Cerebellar cortex (tissue), 1 donor: ENCODE measurements at places on chromosomes 2 and 18.

GRCh38 chr2:73063909-73064875 lies 7.3 kb downstream of the SFXN5 start:
- DNase-seq: no peak

DNA sequence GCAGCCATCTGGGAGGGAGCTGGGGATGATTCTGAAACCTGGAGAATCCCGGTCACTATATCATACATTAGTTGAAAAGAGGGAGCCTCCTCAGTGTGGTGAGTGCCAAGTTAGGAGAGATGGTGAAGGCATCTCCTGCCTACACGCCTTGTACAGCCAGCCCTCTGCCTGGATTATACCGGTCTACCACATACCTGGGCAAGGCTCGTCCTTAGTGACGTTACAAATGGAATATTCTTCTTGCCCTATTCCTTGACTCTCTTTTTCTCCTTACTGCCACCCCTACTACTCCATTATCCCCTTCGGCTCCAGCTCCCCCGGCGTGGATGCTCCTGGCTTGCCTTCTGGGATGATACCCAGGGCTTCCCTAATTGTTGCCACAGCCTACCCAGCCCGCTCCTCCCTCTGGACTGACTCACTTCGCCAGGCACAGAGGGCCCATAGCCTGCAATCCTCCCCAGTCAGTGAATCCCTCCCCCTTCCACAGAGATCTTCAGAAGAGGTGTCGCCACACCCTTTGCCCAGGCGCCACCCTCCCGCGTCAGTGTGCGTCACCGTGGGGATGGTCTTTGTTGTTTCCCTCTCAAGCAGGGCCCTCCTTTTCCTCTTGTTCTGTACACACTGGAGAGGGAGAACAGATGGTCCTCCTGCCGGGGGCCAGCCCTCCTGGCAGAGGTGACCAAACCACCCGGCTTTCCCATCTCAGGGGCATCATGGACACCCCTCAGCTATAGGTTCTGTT lies 115.2 kb upstream of the EPAS1 start:
- DNase-seq: no peak

DNA sequence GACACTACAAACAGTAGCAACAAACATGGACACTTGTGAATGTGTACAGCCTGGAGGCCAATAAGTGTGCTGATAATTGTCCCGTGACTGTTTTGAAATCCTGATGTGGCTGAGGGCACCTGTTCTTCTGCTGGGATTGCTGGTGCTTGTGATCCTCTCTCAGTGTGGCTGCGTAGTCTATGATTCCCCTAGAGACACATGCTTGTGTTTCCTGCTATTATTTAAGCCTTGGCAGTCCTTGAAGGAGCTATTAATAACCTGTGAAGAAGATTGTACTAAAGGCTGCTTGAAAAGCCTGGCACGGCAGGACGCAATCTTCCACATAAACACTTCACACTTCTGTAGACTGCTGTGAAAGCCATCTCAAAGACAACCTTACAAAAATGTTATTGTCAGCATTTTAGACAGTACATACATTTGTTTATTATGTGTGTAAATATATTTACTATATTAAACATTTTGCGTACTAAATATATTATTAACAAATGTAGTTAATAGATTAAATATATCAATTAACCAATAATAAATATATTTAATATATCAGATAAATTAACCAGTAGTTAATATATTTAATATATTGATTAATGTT lies 71.4 kb downstream of the GALR1 start:
- no peak for DNase-seq

- DNase-seq: no peak
Measured at GRCh38 chr2:10617241-10617640, 72.5 kb downstream of the NOL10 start.

GRCh38 chr18:50610349-50610748 lies 50.5 kb downstream of the MAPK4 start:
- no peak for DNase-seq

DNA sequence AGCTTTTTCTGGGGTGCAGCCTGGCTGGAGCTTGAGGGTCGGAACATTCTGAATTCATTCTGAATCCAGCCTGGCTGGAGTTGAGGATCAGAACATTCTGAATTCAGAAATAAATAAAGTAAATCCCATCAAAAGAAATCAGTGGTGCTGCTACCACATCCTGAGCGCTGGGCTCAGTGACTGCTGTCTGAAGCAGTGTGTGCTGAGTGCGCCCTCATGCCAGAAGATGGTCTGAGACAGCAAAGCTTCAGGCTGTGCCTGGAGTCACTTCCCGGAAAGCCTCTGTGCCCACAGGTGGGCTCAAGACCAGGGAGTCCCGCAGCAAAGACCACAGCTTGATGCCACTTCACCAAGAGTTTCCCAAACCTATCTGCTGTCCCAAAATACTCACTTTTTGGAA lies 187.9 kb downstream of the VAPA start:
- no peak for DNase-seq

DNA sequence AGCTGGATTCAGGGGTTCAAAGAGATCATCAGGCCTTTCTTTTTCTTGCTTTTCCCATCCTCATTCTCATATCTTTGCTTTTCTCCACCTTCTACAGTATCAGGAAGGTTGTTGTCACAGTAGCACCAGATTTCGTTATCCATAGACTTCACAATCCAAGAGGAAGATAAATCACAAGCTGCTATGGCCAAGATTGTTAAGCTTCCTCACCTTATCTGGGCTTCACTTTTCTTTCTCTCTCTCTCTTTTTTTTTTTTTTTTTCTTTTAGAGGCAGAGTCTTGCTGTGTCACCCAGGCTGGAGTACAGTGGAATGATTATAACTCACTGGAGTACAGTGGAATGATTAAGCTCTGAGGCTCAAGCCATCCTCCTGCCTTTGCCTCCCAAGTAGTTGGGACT lies 93.5 kb downstream of the TTC27 start:
- no peak for DNase-seq

GRCh38 chr2:139825726-139826125 lies 1045.5 kb upstream of the NXPH2 start:
- DNase-seq: no peak
